ENCODE measurements at places on chromosomes 4 and X.

- no peak for DNase-seq
These were observed 285.4 kb downstream of the OPHN1 start for GRCh38 chrX:68147848-68148247.

DNA sequence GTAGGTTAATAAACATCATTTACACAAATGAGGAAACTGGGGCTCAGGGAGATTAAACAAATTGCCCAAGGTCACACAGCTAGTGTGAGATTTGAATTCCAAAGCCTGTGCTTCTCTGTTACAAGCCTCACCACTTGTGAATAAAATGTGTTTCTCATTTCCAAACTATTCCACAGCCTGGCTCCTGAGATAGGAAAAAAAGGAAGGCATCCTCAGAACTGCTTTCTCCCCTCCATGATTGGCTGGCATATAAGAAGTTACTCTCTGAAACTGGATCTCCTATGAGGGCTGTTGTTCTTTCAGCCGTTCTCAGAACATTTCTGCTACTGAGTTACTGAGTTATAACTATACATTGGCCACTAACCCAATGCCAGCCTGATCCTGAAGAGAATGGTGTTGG is 237.9 kb downstream of the MAML3 start:
- DNase-seq, result no peak

DNA sequence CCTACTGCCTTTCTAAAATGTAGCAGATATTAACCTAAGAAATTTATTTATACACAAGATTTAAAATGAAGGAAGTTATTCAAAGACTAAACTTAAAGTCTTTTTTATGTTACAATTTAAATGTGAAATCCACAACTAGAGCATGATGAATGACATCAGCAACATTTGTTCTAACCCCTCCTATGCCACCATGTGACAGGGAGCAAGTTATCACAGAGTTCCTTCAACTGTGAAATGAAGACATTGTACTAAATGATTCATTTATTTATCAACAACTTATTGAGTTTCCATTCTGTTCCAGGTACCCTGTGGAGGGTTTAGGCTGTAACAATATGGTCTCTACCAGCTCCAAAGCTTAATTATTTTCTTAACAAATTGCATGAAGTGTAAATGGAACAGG is 76.9 kb downstream of the SLC39A8 start:
- DNase-seq, result no peak

DNA sequence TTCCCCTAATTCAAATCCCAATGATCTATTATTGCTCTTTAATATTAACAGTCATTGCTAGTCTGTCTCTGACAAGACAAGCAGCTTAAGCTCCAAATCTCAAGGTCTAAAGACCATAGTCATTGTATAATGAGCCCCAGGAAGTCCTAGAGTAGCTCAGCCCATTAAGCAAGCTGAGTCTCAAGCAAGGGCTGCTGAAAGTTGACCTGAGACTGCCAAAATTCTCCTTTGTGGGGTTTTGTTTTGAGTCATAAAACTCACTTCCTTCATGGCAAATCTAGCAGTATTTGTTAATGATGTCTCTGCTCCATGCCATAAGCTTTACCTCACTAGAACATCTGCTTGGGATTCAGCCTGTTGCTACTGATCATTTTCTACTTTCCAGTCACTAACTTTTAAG is 313.2 kb downstream of the ANTXR2 start:
- DNase-seq, result no peak

GRCh38 chr4:38870098-38870808 is 2.6 kb downstream of the FAM114A1 start:
- no peak for DNase-seq

Data from HEK293T (cell line).